ENCODE measurements at places on chromosomes 5 and 9.

- DNase-seq, result no peak
These were observed 349.9 kb downstream of the PIK3R1 start for GRCh38 chr5:68565427-68565826.

- DNase-seq, result no peak
These were observed 3.9 kb downstream of the NIPAL4 start for GRCh38 chr5:157463621-157464518.

DNA sequence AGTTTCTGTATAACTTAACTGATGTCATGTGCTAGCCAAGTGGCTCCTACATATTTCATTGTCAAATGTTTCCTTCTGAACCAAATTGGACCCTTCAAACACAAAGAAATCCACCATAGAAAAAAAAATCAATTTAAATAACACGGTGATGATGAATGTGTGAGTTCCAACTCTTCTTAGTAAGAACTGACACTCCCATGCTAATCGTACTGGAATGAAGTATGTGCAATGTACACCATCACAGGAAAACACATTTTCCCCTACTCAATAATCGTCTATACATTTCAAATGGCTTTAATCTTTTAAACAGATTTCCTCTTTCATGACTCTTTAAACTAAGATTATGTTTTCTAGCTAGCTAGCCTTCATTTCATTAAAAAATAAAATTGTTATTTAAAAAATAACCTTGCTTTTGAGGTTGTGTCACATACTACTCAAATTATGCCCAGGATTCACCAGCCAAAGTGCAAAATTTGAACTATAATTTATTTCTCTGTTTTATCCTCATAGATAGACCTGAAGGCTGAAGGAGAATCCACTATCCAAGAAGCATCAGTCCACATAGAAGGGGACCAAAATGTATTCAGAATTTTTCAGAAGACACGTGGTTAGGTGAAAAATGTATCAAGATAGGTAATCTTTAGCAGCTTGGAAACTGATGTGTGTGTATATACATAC, 131.0 kb upstream of the ITGA1 start:
- DNase-seq, result no peak

DNA sequence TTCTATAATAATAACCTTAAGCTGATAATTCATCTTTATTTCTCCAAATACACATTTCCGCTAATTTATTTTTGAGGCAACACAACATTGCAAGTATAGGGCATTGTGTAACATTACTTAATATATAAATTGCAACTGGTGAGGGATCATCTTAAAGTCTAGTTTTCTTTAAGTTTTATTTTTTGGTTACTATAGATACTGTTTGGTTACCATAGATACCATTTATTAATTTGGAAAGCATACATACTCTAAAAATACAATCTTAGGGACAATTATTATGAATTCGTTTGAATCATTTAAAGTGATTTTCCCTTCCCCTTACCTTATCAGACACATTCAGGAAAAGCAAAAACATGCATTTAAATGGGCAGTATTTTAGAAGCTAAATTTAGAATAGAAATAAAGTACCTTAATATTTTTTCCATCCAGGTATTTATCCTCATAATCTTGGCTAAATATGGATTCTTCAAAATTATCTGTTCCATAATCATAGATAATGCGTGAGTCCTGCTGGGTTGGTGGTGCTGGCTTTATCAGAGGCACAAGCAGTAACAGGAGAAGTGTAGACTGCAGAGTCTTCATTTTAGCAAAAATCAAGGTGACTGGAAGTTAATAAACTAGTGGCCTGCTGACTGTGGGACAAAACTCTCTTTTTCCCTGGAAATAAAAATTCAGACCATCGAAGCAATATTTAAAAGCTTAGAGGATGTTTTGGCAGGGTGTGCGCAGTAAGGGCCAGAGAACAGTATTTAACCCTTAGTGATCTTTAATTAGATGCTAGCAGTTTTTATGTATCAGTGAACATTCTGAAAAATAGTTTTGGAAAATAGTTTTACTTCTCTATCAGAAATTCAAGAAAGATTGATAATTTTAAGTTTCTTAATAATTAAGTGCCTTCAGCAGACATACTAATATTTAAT, 1.3 kb downstream of the OGN start:
- DNase-seq, result no peak

- DNase-seq, result no peak
These were observed 89.6 kb upstream of the LRRTM2 start for GRCh38 chr5:138964647-138965201.

DNA sequence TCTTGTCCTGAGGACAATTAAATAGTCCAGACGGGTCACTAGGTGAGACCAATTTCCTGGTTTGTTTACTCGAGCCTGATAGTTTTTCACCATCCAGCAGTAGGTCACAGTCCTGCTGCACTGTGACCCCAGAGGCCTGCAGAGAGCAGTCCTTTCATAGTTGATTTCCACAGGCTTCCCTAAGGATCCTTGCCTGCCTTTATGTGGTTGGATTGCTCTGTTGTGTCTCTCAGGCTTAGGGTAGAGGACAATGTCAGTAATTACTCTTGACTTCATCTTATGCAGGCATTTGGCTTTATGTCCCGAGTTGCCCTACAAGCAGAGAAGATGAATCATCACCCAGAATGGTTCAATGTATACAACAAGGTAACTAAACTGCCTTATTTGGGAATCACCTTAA, 9.0 kb upstream of the CATSPER3 start:
- no peak for DNase-seq

- no peak for DNase-seq
These were observed 161.5 kb downstream of the HSD17B3 start for GRCh38 chr9:96140296-96141127.

- DNase-seq, result no peak
These were observed 97.7 kb downstream of the ESM1 start for GRCh38 chr5:54887663-54888062.

- DNase-seq, result no peak
These were observed 149.4 kb downstream of the HSD17B3 start for GRCh38 chr9:96152550-96152949.

DNA sequence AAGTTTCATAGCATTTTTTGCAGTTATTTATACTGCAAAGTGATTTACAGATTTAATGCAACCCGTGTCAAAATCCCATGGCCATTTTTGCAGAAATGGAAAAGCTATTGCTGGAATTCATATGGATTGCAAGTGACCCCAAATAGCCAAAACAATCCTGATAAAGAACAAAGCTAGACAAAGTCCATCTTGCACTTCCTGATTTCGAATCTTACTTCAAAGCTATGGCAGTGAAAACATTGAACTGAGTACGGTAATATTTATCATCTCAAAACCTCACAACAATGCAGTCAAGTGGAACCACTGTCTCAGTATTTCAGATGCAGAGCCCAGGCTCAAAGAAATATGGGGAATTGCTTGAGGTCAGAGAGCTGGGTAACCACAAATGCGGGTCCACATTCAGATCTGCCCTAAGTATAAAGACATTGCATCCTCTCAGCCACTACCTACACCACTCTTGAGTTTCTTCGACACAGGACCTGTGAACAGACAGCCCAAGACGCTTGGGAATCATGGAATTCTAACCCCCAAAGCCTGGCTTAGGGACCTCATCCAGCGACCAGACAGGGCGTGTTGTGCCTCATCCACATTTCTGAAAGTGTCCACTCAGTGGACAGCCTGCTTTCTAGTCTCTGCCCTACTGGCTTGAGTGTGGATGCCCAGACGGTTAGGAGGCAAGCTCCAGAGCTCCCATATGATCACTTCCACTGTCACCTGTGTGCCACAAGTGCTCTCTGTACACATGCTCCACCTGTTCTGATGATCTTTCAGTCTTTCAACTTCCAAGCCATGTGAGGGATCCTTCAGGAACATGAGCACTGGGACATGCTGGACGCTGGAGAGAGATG, 39.3 kb upstream of the KCNIP1 start:
- no peak for DNase-seq

GRCh38 chr5:16531063-16531648, 65.6 kb upstream of the ZNF622 start:
- DNase-seq, result no peak

DNA sequence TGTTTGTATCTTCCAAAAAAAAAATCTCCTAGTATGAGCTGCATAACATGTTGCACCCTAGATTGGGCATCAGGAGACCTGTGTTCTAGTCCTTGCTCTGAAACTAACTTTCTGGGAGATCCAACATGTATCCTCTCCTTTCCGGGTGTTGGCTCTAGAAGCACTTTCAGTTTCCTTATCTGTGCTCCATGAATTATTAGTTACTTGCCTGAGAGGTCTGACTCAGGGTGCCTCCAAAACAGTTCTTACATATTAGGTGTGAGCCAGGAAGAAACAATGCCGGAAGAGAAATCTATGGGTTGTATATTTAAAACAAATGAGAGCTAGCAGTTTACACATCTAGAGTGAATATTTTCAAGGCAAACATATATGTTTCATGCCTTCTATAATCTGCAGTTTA, 36.7 kb upstream of the SLC36A2 start:
- no peak for DNase-seq

GRCh38 chr9:111148052-111149017, 110.1 kb upstream of the LPAR1 start:
- DNase-seq, result no peak

DNA sequence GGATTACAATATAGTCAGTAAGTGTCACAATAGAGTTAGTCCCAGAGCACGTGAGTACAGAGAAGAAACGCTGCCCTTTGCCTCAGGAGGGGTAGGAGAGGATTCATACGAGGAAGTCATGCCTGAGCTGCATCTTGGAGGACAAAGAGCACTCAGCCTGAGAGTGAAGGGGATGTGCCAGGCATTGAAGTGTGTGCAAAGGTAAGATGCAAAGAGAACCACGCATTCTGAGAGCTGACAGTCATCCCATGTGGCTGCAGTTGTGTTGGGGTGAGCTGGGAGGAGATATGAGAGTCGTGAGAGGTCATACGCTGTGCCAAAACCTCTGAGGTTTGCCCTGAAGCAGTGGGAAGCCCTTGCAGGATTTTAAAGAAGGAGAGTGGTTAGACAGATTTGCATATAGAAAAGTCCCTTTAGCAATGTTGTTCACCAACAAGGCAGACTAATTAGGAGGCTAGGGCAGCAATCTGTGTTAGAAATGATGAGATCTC, 97.5 kb downstream of the PIP5K1B start:
- DNase-seq, result peak; percentile 17

DNA sequence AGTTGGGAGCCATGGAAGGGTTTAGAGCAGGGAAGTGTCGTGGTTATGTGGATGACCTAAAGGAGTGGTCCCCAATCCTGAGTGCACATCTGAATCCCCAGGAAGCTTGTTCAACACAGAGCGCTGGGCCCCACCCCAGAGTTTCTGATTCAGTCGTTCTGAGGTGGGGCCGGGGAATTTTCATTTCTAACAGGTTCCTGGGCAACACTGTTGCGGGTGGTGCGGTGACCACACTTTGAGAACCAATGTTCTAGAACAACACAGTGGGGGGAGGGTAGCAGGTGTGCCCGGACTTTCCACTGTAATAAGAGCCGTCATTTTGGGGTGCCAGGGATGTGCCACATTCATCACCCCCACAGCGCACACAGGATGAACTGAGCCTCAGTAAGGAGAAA, 39.3 kb downstream of the DUSP1 start:
- no peak for DNase-seq

GRCh38 chr5:15082096-15082495, 210.5 kb upstream of the ANKH start:
- no peak for DNase-seq

DNA sequence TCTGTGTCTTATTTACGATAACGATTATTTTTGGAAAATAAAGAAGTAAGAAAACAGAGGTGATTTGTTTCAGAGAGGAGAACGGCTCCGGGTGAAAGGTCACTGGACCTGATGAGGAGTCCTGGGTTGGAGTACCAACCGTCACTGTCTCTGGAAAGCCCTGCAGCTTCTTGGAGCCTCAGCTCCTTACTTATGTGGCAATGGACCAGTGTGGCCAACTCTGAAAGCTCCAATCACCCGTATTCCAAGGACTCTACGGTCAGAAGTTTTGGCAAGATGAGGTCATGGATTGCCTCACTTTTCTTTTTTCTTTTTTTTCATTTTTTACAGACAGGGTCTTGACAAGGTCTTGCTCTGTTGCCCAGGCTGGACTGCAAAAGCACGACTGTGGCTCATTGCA, 84.8 kb downstream of the KLF4 start:
- no peak for DNase-seq

GRCh38 chr9:70011366-70011765, 32.3 kb upstream of the MAMDC2 start:
- DNase-seq, result no peak

GRCh38 chr9:19446361-19446861, 37.6 kb downstream of the ACER2 start:
- DNase-seq, result no peak

- DNase-seq, result peak; percentile 47
These were observed 7.6 kb downstream of the TTC39B start for GRCh38 chr9:15299374-15299939.

GRCh38 chr5:179192185-179192890, 132.2 kb downstream of the ZNF354C start:
- DNase-seq, result no peak

GRCh38 chr5:61441742-61442141, 109.7 kb downstream of the ZSWIM6 start:
- DNase-seq, result no peak

DNA sequence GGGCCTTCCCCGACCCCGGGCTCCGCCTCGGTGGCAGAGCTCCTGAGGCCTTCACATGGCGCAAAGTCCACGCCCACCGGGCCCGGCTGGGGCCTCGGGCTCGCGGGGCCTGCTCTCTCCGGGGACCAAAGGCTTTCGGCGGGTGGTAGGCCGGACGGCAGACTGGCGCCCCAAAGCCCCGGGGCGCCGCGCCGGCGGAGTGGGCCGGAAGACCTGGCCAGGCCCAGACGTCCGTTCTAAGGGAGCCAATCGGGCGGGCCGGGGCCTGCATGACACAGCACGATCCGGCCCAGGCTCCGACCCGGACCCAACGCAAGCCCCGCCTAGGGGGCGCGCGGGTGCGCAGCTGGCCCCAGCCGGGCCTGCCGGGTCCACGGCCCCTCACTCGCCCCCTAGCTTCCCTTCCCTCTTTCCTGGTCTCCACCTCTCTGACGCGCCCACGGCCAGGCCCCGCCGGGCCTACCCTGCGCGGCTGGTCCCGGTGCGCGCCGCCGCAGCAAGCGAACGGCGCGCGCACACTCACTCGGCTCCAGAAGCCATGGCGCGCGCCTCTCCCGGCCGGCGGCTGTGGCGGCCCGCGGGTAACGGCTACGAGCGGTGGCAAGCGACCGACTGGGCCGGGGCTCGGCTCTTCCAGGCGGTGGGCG, 488 bp downstream of the VCP start:
- DNase-seq, result peak; percentile 69
